ENCODE measurements at places on chromosomes 13 and 19. TPM values are rescaled to one million over a fixed set of nuclear protein-coding genes. Genes with fewer than 3 reads are reported as not detected.

Gene PEX11G
- total RNA-seq, result 0.46 TPM

Gene CGB1
- total RNA-seq, result not detected

Gene GIPC3
- total RNA-seq, result 0.71 TPM

Gene PLVAP
- total RNA-seq, result not detected

Gene ZNF529
- total RNA-seq, result 14.0 TPM

Gene ADGRE2
- total RNA-seq, result 0.42 TPM

Gene CEACAM20
- not detected for total RNA-seq

Gene SIGLEC7
- total RNA-seq, result not detected

Gene RFXAP
- total RNA-seq, result 13.8 TPM

Gene CYP2F1
- not detected for total RNA-seq

Gene RPL36
- 925 TPM for total RNA-seq

Gene INTS6
- 47.9 TPM for total RNA-seq

Gene RFPL4A
- not detected for total RNA-seq

Gene SH2D3A
- total RNA-seq, result 35.2 TPM

Gene ICAM5
- 0.12 TPM for total RNA-seq

Gene RXFP2
- total RNA-seq, result not detected

Gene RPS15
- 1,387 TPM for total RNA-seq

Gene COL5A3
- 0.57 TPM for total RNA-seq

Gene ZNF43
- 29.6 TPM for total RNA-seq

Gene ZMYM5
- total RNA-seq, result 12.6 TPM

Gene NXNL1
- not detected for total RNA-seq

Gene PRR22
- total RNA-seq, result 5.4 TPM

Gene ZNF865
- 14.2 TPM for total RNA-seq

Gene LILRB3
- 2.0 TPM for total RNA-seq

Gene ELSPBP1
- not detected for total RNA-seq

Gene NUDT15
- 10.1 TPM for total RNA-seq

Gene HIF3A
- not detected for total RNA-seq

Gene BORCS8
- total RNA-seq, result 34.2 TPM

Gene C13orf42
- total RNA-seq, result not detected

Gene PLPP2
- 0.22 TPM for total RNA-seq

Gene KLK15
- not detected for total RNA-seq

Gene DENND1C
- 104 TPM for total RNA-seq

Gene RDH8
- total RNA-seq, result not detected

Gene HRC
- not detected for total RNA-seq
